Erythroblast (primary cell): ENCODE measurements at places on chromosomes 13 and 19.

DNA sequence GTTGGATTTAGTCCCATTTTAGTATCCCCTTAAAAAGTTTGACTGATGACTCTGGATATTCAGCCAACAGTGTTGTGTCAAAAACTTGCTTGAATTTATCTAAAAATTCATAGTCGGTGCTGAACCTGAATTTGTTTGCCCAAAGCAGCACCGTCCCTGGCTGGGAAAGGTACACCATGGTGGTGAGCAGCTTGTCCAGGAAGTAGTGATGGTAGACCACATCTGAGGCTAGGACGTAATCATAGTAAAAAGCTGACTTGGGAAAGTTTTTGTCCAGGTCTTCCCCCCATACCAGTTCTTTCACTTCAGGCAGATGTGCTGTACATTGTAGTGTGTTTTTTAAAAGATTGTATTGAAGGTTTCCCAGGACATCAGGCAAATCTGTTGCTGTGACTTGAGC lies 8.8 kb downstream of the METTL21C start:
- no peak for DNase-seq

- peak; percentile 56 for DNase-seq
Measured at GRCh38 chr13:82565201-82565600, 1317.1 kb downstream of the SLITRK1 start.

GRCh38 chr13:29540334-29540733 lies 55.2 kb downstream of the SLC7A1 start:
- no peak for DNase-seq

DNA sequence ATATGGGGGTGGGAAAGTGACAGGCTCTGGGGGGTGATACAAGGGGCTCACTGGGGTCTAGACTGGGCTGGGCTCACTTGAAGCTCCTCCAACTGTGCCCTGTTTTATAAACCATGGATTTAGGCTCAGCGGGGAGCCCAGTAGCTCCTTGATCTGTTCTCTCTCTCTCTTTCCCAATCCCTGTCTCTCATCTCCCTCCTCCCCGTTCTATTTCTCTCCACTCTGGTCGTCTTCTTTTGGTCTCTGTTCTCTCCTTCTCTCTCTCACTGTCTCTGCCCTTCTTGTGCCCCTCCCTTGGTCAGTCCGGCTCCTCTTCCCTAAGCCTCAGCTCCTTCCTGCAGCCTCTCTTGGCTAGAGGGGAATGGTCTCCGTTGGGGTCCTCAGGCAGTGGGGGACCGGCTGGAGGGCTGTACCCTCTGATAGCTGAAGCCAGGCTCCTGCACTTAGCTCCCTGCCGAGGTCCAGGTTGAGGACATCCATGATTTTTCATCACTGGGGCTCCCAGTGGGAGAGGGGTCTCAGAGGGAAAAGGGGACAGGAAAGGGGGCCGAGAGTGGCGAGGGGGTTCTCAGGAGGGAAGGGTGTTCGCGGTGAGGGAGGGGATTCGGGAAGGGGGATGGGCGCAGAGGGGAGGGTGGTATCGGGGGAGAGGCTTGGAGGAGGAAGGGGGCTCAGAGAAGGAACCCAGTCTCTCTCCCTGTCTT lies 8.5 kb downstream of the UNC13A start:
- no peak for DNase-seq

GRCh38 chr13:98143157-98143553 lies 261 bp downstream of the FARP1 start:
- DNase-seq: no peak

DNA sequence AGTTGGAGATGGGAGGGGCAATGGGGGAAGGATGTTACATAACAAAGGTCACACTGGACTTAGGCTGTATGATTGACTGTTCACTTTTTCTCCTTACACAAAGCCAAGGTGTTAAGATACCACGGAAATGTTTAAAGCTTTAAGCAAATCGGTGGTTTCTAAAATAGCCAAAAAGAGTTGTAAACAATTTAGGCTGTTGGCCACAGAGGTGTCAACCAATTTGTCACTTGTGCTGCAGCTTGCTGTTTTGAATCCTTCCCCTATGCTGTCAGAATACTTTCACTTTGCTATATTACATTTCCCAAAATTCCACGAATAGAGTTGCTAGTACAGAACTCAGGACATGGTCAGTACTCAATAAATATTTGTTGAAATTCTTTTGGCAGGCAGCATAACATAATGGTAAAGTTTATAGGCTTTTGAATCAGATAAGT lies 149.3 kb downstream of the VWA8 start:
- DNase-seq: no peak

DNA sequence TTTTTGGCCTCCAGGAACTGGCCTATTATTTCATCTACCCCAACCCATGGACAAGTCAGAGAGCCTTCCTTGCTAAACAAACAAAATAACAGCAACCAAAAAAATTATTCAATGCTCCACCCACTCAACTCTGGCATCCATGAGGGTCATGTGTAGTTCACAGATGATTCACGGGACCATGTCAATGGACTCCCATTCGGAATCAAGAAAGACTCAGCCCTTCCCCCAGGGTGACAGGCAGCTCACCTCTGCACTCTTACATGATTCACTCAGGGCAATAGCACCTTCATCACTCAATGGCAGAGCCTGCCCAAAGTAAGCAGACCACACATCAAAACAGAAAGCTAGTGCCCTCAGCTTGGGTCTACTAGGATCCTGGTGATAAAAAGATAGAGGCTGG lies 14.3 kb upstream of the SCEL start:
- no peak for DNase-seq

- no peak for DNase-seq
Measured at GRCh38 chr13:103931331-103931845, 865.2 kb upstream of the SLC10A2 start.

DNA sequence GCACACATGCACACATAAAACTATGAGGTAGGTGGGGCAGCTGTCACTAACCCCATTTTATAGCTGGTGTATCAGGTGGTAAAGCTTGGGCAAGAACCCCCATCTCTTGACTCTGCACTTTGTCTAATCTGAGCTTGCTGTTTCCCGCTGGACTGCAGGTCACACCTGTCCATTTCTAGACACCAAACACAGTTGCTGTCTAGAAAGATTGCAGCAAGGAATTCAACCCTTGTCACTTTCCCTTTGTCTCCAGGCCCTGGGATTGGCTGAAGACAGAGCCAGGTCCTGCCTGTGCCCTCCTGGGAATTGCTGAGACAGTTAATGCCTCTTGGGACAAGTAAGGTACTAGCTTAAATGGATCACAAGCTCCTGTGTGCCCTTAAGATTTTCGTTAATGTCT lies 83.8 kb downstream of the RNASEH2B start:
- DNase-seq: no peak

DNA sequence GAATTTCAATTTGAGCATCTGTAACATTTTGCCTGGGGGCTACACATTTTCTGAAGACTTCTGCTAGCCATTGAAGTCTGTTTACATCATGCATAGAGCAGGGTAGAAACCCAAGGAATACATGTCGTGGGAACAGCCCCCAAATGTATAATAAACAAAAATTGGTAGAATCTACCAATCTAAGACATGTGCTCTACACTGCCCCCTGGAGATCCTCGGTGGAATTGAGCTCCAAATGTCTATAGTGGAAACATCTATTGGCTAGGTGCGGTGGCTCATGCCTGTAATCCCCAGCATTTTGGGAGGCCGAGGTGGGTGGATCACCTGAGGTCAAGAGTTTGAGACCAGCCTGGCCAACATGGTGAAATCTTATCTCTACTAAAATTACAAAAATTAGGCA lies 57.3 kb downstream of the MBD3L2B start:
- DNase-seq: peak; percentile 46

- DNase-seq: peak; percentile 44
Measured at GRCh38 chr19:8504171-8504570, 1.7 kb upstream of the PRAM1 start.

- no peak for DNase-seq
Measured at GRCh38 chr19:18204394-18205199, 755 bp upstream of the RAB3A start.
